ENCODE measurements at places on chromosomes 1 and 21.

DNA sequence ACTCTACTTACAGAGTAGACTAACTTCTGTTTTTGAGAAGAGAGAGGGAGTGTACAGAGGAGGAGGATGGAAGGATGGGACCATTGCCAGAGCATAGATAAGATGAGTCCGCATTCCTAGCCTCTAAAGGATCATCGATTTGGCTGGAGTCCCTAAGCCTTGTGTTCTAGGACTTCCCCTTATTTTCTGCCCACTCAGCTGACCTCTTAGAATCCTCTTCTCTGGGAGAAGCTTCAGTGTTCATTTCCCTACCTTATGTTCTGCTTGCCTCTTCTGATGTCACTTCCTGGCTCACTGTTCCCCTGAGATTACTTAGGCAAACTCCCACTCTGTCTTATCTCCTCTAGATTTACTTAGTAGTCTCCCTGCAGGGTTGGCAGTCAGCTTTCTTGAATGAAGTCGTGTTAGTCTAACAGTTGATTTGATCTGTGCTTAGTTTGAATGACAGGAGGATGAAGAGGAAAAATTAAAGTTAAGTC, 156.7 kb downstream of the SYT2 start:
- peak; percentile 69 for DNase-seq

DNA sequence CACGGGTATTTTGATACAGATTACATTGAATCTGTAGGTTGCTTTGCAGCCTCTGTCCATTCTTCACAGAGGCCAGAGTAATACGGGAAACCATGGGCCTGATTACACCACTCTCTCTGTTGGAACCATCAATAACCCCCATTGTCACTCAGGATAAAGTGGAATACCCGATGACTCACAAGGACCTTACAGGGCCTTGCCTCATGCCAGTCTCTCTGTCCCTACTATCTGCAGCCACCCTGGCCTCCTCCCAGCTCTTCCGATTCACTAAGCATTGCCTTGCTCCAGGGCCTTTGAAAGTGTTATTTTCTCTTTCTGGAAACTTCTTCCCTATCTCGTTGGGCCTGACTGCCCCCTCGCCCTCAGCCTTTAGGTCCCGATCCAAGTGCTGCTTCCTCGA, 61.7 kb downstream of the HMGB4 start:
- no peak for DNase-seq

DNA sequence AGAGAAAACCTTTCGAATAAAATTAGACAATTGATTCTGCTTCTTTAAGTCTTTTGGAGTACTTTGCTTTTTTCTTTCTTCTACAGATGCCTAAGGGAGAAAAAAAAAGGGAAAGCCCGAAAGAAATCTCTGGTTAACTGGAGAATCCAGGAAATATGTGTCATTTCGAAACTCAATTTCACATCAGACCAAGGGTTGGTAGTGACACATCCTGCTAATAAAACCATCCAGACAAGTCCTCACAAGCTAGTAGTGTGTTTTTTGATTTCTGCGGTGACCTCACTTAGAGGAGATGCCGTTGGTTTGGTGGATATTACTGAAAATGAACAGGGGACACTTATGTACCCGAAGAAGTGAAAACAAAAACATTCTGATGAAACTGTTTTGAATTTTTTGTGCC, 726.5 kb upstream of the ADAMTS5 start:
- DNase-seq = no peak

- DNase-seq = no peak
Observed at GRCh38 chr1:147080671-147081394, 91.4 kb downstream of the PRKAB2 start.

DNA sequence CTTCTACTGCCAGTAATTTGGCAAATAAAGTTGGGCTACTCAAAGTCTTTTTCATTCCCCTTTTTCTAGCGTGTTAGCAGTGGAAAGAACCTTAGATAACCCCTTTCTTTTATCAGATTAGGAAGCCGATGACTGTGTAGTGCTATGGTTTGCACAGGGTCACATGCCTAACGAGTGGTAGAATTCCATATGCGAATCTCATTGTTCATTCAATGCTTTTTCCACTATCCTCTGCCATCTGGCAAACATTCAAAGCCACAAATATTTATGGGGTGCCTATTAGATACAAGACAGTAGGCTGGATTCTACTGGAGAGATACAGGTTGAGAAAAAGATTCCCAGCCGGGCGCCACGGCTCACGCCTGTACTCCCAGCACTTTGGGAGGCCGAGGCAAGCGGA, 14.9 kb upstream of the IER5 start:
- DNase-seq = no peak

GRCh38 chr1:66312271-66312990, 221.5 kb upstream of the SGIP1 start:
- no peak for DNase-seq

- no peak for DNase-seq
Observed at GRCh38 chr1:80779275-80779674, 1021.5 kb upstream of the ADGRL2 start.

DNA sequence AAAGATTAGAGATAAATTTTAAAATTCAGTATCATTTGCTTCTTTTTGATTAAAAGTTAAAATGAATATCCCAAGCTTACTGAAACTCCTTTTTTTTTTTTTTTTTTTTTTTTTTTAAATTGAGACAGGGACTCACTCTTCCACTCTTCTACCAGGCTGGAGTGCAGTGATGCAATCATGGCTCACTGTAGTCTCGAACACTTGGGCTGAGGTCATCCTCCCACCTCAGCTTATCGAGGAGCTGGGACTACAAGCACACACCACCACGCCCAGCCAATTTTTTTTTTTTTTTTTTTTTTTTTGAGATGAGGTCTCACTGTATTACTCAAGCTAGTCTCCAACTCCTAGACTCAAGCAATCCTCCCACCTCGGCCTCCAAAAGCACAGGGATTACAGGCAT, 92.1 kb upstream of the RGS18 start:
- DNase-seq = no peak

- no peak for DNase-seq
Observed at GRCh38 chr21:29671728-29672127, 268.1 kb downstream of the GRIK1 start.

DNA sequence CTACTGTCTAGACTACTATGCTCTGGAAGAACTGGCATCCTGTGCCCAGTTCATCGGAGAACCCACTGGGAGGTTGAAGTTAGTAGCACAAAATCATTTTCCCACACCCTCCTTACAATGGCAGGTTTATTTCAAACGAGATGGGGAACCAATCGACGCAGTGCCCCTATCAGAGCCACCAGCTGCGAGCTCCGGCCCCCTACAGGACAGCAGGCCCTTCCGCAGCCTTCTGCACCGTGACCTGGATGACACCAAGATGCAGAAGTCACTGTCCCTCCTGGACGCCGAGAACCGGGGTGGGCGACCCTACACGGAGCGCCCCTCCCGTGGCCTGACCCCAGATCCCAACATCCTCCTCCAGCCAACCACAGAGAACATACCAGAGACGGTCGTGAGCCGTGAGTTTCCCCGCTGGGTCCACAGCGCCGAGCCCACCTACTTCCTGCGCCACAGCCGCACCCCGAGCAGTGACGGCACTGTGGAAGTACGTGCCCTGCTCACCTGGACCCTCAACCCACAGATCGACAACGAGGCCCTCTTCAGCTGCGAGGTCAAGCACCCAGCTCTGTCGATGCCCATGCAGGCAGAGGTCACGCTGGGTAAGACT, 115.5 kb upstream of the KLHDC7A start:
- no peak for DNase-seq

- DNase-seq = no peak
Observed at GRCh38 chr1:200036619-200037270, 9.2 kb downstream of the NR5A2 start.

DNA sequence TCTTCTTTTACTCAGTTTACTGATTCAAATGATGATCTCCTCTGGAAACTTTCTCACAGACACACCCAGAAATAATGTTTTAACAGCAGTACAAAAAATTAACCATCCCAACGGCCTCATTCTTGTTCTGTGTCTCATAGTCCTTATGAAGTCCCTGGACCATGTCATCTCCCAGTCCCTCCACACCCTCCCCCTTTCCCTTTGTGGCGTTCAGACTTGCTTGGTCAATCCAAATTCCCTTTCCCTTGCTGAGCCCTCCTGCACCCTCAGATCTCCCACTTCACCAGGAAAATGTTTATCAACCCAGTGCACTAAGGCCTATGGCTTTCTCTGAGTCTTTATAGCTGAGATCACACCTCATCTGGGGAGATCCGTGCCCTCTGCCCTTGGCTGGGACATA, 85.9 kb downstream of the CENPF start:
- no peak for DNase-seq

DNA sequence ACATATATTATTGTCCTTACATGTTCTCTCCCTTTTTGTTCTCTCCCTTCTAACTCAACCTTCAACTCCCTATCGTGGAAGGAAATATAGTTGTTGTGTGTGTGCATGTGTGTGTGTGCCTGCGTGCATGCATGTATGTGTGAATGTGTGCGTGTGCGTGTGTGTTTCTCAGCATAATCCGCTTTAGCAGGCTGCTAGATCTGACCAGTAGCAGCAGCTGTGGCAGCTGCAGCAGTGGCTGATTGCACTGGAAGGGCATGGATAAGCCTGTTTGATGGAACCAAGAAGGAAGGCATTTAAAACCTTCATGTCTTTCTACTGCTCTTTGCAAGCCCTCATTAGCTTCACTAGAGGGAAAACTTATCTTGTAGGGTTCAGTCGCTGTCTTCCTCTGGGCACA, 65.6 kb upstream of the IRF2BP2 start:
- DNase-seq = no peak

Data from ascending aorta (tissue), 2 donors.